Activated T-cell treated with anti-CD3 and anti-CD28 coated beads, Interleukin-2, amount 50 U/mL, for 72 hours (primary cell): ENCODE measurements at places on chromosomes 4 and X.

DNA sequence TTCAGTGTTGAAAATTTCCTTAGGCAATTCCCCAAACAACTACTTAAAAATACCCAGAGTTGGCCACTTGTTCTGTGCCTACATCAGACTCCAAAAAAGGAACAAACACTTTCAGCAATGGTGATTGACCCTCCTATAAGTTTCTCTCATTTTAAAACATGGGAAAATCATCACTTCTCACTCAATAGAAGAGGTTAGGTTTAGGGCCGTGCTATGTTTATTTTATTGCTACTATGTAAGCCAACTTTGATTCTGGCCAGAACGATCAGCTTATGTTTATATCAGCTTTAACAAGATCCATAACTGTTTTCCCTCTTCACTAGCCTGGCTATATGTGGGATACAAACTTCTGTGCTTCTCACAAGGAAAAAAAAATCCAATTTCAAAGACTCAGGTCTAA is 133.1 kb downstream of the MTNR1A start:
- H3K27me3 ChIP-seq = no peaks in the 10 kb centered on the region
- no peak overlapping the region for H3K27ac ChIP-seq
- no peak for DNase-seq
- H3K4me1 ChIP-seq = no peaks in the 10 kb centered on the region

GRCh38 chrX:153909024-153909979 is 4.8 kb downstream of the AVPR2 start:
- no peaks in the 10 kb centered on the region for H3K27me3 ChIP-seq
- H3K4me1 ChIP-seq = peaks cover 6% of the 10 kb centered on the region
- peaks cover 3% of the 10 kb centered on the region for H3K36me3 ChIP-seq
- DNase-seq = no peak
- H3K4me3 ChIP-seq = no peak overlapping the region

- no peak for DNase-seq
- peaks cover 25% of the 10 kb centered on the region for H3K4me1 ChIP-seq
- H3K4me3 ChIP-seq = no peak overlapping the region
- no peaks in the 10 kb centered on the region for H3K27me3 ChIP-seq
- no peaks in the 10 kb centered on the region for H3K36me3 ChIP-seq
Observed at GRCh38 chr4:99887837-99888236, 6.4 kb downstream of the LAMTOR3 start.

- DNase-seq = no peak
- H3K27ac ChIP-seq = no peak overlapping the region
- H3K4me1 ChIP-seq = no peaks in the 10 kb centered on the region
- no peak overlapping the region for H3K4me3 ChIP-seq
- H3K36me3 ChIP-seq = no peaks in the 10 kb centered on the region
- no peaks in the 10 kb centered on the region for H3K27me3 ChIP-seq
Observed at GRCh38 chr4:187179086-187180058, 455.7 kb upstream of the FAT1 start.

- H3K4me1 ChIP-seq = peaks cover 6% of the 10 kb centered on the region
- H3K27ac ChIP-seq = no peak overlapping the region
- peaks cover 46% of the 10 kb centered on the region for H3K27me3 ChIP-seq
- no peak for DNase-seq
- no peaks in the 10 kb centered on the region for H3K36me3 ChIP-seq
Observed at GRCh38 chr4:27082776-27083175, 222.1 kb downstream of the STIM2 start.
